ENCODE measurements at places on chromosomes 3 and 15.
A peak's percentile ranks its signal among the peaks of the same experiment; 100 is the strongest.

- DNase-seq: no peak
Measured at GRCh38 chr3:53231532-53232511, 24.0 kb downstream of the TKT start.

GRCh38 chr15:74845208-74845568 is 2.2 kb upstream of the ULK3 start:
- no peak for DNase-seq

DNA sequence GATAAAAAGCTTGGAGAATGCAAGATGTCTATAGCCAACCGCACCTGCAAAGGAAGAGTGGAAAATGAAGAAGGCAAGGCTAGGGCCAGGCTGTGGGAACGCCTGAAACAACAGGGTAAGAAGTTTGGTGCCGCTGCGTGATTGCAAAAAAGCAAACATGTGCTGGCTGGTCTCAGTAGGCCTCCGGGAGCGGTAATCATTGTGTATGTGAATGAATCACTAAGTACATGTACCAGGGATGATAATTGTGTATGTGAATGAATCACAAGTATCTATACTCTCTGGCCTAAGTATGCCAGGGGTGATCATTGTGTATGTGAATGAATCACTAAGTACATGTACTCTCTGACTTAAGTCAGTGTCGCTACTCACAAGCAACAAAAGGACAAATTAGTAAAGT is 40.3 kb upstream of the PARL start:
- DNase-seq: no peak

DNA sequence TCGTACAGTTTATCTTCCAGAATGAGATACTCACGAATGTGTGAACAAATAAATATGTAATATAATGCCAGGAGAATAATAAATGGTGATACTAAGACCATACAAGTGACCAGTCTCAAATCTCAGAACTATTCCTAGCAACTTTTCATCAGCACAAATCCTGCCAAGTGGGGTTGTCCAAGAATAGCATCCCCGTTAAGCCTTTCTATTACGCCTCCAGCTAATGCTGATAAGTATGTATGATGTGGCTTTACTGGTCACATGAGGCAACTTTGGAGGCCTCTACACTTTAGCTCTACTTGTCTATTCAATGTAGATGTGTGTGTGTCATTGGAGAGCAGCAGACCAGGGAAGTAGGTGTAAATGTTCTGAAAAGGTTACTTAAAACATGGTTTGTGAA is 129.5 kb downstream of the KCNMB2 start:
- no peak for DNase-seq

DNA sequence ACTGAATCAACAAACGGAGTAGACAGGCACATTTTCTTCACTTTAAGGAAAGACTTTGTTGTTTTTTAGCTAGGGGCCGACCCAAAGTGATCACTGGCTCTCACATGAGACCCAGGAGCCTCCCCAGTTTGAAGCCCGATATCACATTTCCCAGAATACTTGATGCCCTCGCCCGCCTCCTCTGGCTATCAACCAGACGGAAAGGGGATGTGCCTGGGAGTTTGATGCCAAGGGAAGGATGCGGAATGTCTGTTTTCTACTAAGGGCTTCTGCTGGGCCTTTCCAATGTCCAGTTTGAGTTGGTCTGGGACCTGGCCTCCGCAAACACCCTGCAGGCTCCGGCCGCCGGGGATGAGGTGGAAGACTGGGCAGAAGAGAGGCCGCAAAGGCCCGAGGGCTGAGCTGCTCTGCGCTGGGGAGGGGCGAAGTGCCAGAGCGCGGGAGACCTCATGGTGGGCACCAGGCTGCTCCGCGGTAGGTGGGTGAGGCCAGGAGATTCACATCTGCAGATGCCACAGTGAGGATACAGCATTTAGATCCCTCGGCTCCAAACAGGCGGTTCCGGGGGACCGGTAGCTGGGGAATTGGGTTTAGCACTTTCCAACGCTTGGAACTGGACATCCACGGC is 491 bp upstream of the ZNF774 start:
- no peak for DNase-seq

DNA sequence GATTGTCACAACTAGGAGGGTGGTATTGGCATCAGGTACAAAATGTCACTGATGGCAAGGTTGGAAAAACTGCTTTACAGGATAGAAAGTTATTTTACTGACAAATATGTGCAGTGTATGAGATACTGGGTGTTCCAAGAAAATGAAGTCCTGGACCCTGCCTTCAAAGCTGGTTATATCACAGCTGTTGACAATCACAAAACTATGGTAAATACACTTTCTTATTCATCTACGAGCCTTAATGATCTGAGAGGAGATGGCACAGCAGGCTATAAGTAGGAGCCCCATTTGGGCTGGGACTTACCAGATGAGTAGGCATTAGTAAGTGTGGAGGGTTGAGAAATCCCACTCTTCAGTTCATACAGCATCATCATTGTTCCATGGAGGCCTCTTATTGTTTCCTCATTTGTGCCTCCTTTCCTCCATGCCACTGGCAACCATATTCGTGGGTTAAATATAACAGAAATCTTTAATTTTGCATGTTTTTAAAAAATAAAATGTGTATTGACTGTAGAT is 66.9 kb downstream of the CMTM8 start:
- DNase-seq: no peak

- no peak for DNase-seq
Measured at GRCh38 chr3:55069950-55070349, 142.1 kb upstream of the LRTM1 start.

- no peak for DNase-seq
Measured at GRCh38 chr3:184466413-184466960, 86.6 kb downstream of the CHRD start.

DNA sequence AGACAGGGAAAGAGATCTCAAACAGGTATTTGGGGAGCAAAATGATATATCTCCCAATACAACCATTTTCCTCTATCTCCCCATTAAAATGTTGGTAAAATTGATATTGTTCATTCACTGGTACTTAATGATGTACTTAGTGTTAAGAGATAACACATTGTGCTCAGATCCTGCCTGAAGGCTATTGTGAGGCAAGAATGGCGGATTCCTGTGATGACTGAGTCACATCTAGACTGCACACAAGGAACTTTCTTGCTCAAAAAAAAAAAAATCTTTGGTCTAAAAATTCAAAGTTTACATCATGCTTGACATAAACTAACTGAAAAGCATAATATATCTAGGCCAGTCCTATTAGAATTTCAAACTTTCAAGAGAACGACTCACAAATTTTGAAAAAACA is 171.1 kb upstream of the TTC14 start:
- no peak for DNase-seq

DNA sequence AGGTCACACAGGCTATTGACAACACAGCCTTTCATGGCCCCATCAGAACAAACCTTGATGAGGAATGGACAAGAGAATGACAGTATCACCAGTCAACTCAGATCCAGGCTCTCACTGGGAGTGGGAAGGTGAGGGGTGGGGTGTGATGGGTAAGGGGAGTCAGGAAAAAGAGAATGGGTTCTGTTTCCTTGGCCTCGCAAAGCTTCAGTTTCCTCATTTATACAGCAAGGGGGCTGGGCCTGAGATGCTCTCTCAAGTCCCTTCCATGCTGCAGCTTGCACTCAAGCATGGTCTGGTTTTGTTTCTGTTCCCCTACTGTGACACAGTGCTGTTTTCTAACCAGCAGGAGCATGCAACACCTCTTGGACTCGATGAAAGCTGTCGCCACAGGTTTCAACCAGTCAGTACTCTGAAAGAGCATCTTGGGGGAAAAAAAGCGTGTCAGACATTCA is 65.7 kb upstream of the IL12A start:
- DNase-seq: no peak

- DNase-seq: no peak
Measured at GRCh38 chr15:85500729-85501128, 120.3 kb downstream of the AKAP13 start.

- no peak for DNase-seq
Measured at GRCh38 chr3:123781571-123782275, 102.4 kb downstream of the MYLK start.

GRCh38 chr3:57958642-57959422 is 49.4 kb upstream of the FLNB start:
- DNase-seq: peak; percentile 18

DNA sequence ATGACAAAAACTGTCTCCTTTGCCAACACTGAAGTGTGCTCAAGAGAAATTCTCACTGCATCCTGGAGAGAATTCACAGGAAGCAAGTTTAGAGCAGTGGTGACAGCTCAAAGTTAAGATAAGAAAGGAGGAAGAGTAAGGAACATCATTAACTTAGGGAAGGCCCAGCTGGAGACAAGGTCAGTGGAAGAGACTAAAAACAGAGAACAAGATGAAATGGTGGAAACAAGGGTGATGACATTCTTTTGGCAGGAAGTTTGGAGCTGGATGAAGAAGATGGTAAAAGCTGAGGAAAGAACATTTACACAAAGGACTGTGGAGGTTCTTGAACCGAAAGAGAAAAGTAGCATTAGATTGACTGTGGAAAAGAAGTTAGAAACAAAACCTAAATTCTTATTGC is 6.7 kb upstream of the SUCLG2 start:
- no peak for DNase-seq

GRCh38 chr15:80015156-80015555 is 44.2 kb upstream of the BCL2A1 start:
- no peak for DNase-seq

GRCh38 chr3:159843840-159844730 is 144.6 kb upstream of the IL12A start:
- no peak for DNase-seq

GRCh38 chr15:68415501-68416157 is 16.3 kb downstream of the ITGA11 start:
- DNase-seq: no peak

DNA sequence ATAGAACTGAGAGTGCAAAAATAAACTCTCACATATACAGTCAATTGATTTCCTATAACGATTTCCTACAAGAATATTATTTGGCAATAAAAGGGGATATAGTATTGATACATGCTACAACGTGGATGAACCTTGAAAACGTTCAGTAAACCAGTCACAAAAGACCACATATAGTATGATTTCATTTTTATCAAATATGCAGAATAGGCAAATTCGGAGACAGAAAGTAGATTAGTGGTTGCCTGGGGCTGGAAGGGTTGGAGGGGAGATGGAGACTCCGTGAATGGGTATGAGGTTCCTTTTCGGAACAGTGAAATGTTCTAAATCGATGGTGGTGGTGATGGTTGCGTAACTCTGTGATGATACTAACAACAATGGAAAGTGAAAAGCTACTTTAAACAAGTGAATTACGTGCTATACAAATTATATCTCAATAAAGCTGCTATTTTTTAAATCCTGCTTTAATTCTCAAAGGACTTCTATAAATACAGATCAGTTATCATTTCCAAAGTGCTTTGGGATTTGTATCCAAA is 6.0 kb downstream of the APOD start:
- no peak for DNase-seq

- DNase-seq: peak; percentile 59
Measured at GRCh38 chr15:52124270-52124880, 11.8 kb upstream of the BCL2L10 start.

DNA sequence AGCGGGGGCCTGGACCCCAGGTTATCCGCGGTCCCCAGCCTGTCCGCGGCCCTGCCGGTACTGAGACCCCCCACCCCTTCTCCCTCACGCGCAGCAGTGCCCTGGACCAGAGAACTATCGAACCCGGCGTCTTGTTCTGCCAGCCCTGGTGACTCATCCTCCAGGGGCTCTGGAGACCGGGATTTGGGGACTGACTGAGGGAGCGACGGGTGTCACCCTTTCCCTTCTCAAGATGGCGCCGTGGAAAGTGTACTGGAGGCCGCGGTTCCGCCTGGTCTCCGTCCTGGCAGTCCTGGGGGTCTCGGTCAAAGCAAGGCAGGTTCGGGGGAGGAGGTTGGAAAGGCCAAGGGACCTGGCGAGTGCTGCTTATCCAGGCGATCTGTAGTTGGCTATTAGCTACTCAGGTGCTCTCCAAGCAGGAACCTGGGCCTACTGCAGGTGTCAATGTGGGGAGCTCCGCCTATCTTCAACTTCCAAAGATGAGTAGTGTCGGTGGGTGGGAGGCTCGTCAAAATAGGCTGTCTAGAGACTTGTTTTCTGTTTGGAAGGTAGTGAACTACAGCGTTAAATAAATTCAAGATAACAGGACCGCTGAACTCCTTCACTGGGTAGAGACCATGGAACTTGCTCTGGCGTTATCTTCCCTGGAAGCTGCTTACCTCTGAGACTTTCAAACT is 790 bp downstream of the RAB5A start:
- DNase-seq: no peak

DNA sequence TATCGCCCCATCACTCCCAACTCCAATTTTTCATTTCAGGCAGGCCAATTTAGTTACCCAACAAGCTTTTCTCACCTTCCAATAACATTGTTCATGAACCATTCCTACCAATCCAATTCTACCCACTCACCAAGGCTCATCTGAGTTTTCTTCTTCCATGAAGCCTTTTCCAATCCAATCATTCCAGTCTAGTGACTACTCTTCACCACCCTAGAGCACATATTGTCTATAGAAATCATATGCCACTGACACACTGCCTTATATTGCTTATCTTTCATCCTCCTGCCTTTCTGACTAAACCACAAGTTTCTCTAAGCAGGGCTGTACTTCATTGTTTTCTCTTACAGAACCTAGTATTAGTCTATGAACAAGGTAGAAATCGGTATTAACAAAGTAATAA is 11.4 kb downstream of the CCDC14 start:
- DNase-seq: no peak

DNA sequence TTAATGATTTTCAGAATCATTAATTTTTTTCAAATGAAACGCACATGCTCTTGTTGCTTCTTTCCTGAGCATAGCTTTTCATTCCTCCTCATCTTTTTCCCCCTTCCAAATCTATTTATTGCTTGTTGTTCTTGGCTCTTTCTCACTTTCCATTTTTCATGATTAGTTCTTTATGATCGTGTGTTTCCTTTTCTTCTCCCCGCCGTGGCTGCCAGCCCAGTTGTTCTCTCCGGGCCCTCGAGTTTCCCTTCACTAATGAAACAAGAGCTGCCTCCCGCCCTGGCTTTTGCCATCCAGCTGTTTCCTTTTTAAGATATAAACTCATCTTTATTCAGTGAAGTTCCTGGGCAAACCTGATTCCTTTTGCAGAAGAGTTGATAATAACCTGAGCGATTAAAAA is 170.2 kb upstream of the NR2F2 start:
- DNase-seq: no peak

GRCh38 chr3:66322436-66322835 is 101.6 kb downstream of the SLC25A26 start:
- no peak for DNase-seq

All from RCC 7860 (cell line).